Fibroblast of upper back skin (primary cell): ENCODE measurements at places on chromosomes 5 and 9.

GRCh38 chr9:128245421-128246151, 30.2 kb downstream of the GOLGA2 start:
- DNase-seq = peak; percentile 88

- peak; percentile 86 for DNase-seq
Measured at GRCh38 chr5:95445995-95446394, 54.8 kb downstream of the FAM81B start.

GRCh38 chr5:140181525-140181924, 6.5 kb downstream of the CYSTM1 start:
- DNase-seq = no peak

DNA sequence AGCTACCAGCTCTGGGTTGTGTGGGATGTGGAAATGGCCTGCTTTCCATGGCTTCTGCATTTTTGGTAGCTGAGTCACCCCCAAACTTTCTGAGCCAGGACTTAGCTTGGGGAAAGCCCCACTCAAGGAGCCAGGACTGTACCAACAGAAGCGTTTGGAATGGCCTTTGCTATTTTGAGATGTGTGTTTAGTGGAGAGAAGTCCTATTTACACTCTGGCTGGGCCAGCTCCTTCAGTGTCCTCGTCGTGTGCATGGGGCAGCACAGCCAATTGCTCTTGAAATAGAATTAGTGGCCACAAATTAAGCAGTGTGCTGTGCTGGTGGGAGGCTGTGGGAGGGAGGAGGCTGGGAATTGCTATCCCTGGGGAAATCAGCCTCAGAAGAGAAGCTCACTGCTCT, 51.6 kb downstream of the ENTREP1 start:
- peak; percentile 93 for DNase-seq

DNA sequence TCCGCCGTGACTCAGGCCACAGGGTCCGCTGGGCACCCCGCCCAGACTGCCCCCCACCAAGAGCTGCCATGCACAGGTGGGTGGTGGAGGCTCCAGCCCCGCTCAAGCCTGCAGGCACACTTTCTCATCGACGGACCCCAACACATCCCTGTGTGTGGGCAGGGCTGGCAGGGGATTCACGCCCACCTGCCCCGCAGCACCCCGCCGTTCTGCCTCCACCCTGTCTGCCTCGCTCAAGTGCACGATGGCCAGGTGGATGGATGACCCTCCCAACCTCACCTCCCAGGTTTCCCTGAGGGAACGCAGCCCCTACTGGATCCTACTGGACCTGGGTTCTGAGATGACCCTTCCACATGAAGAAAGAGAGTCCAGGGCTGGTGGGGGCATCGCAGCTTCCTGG, 26.1 kb upstream of the FCN1 start:
- DNase-seq = no peak

DNA sequence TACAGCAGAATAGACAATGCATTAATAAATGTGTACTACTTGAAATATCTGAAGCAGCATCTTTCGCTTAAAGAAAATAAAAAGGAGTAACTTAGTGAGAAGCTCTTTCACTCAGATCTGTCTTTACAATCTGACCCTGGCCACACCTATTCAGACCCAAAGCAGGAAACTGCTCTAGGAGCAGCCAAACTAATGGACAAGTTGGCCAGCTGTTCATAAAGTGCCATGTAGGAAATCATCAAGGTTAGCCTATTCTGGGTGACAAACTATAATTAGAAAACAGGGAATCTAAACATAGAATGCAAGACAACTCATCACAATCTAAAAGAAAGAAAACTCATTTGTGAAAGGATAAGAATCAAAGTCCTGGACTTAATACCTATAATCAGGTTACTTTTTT, 101.3 kb downstream of the AGTPBP1 start:
- DNase-seq = no peak

DNA sequence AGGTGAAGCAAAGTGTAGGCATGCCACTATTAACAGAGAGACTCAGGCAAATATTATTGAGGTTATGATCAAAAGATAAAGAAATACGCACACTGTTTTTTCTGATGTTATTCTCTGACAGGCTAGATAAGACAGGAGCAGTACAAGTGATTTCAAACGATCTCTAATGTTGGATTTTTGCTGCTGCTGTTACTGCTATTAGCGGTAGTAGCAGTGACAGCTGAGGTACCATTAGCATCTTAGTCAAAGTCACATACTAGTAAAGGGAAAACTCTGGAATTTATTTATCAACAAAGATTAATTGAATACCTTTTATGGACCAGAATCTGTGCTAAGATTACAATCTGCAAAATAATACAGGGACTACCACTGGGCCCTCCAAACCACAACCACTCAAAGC, 362.4 kb upstream of the CDH6 start:
- no peak for DNase-seq

GRCh38 chr5:82147860-82148573, 130.1 kb downstream of the RPS23 start:
- DNase-seq = peak; percentile 59

DNA sequence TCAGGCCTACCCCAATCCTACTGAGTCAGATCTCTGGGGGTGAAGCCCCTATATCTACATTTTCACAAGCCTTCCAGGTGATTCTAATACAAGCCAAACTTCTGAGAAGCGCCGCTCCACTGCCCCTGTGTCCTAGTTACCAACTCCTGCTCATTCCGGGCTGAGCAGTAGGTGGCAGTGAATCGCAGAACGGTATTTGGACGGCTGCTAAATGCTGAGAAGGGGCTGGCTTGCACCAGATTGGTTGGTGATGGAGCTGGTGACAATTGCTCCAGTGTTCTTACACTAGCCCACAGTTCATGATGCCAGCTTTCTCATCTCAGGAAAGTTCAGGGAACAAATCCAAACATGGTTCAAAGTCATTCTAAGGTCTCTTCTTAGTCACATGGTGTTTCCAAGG, 31.1 kb upstream of the FGF1 start:
- peak; percentile 60 for DNase-seq

DNA sequence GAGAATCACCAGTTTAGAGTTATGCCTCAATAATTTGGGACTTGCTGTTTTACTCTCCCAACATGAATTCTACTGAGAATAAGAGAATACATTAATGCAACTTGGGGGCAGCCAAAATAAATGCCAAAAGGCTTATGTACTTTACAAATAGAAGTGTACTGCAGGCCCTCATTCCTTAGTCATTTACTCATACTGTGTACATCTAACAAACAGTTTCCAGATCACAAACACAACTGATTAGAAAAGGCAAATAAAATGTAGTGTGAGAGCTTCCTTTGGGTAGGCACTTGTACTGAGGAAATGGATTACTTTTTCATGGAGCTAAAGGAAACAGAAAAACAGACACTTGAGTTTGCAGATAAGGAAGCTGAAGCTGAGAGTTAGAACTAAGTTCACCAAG, 12.6 kb downstream of the ANKDD1B start:
- no peak for DNase-seq

GRCh38 chr5:146482775-146483174, 33.2 kb downstream of the GPR151 start:
- no peak for DNase-seq

GRCh38 chr9:34328500-34328986, 525 bp downstream of the KIF24 start:
- no peak for DNase-seq

GRCh38 chr5:120139039-120139438, 325.1 kb upstream of the PRR16 start:
- peak; percentile 83 for DNase-seq

GRCh38 chr9:92147030-92147851, 32.0 kb upstream of the SPTLC1 start:
- DNase-seq = peak; percentile 92

GRCh38 chr5:134608555-134608954, 24.1 kb downstream of the SAR1B start:
- no peak for DNase-seq

GRCh38 chr9:106712279-106712678, 150.7 kb upstream of the ZNF462 start:
- no peak for DNase-seq

- DNase-seq = peak; percentile 59
Measured at GRCh38 chr5:67992923-67993322, 222.6 kb upstream of the PIK3R1 start.

DNA sequence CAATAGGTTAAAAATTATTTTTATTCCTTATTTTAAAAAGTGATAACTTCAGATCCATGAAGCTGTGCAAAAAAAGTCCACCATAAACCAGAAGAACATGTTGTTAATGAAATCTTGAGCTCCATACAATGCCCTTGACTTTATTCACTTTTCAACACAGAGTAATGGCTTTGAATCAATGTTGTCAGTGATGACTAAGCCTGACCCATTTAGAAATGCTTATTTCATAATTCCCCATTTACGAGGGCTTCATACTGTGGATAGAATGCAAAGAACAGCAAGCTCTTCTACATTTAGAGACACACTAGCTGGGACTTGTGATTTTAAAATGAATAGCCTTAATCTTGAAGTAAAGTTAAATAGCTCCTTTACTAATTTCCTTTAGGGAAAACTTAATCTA, 25.7 kb upstream of the IL9 start:
- DNase-seq = peak; percentile 39

GRCh38 chr9:98327249-98327561, 71.8 kb upstream of the TBC1D2 start:
- no peak for DNase-seq

GRCh38 chr9:133742251-133742650, 4.1 kb upstream of the SARDH start:
- DNase-seq = no peak

DNA sequence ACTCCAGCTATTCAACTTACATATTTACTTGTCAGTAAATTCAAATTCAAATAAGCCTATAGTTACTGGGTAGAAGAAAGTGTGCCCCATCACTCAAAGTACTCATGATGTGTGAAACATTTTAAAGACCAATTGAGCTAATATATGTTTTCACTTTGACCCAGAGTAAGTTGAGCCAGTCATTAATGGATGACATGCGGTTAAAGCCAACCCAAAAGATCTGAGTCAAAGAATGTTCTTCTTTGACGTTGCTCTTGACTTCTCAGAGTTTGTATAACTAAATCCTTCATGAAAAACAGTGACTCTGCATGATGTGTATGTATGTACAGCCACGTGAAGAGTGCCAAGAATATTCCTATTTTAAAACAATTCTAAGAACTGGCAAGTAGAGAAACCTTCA, 237.4 kb downstream of the NR2F1-AS1 start:
- peak; percentile 26 for DNase-seq

DNA sequence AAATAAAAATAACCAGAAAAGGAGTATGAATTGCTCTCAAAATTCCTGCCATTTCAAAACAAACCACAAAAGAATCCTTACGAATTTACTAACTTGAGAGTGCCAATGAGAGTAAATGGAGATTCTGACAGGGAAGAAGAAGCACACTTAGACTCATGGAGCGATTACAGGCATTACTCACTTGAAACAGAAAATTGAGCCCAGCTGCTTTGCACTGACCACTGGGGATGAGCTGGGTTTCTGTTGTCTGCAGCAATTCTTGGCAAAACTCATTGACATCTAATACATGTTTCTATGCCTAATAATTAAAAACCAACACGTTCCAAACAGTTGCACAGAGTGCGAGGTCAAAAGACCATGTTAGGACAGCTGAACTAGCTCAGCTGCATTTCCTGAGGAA, 731.6 kb downstream of the DNAH5 start:
- peak; percentile 26 for DNase-seq
